Right kidney (tissue), 9 donors: ENCODE measurements at places on chromosomes 16 and 17.

DNA sequence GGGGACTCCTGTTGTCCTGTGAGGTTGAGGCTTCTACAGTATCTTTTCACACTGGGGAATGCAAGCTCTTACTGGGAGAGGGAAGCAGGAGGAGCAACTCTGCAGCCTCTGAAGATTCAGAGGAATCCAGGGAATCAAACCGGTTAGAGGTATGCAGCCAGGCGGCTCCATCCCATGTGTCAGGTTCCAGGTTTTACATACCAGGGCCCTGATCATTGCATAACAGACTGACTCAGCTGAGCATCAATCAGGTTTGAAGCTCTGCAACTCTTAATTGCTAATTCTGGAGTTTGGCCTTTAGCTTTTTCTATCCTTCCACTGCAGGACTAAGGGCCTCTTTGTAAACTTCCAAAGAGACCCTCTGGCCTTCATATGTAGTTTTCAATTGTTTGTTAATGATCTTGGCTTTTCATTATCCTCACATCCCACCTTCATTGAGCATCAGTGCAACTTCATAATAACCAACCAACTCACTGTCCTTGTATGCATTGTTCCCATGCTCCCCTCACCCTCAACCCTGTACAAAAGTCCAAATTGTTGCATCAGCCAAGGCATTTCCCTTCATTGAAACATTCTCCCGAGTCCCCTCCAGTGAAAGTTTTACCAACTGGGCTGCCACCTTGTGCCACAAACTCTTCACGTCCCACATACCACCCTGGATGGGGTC, 59.7 kb upstream of the DHX40 start:
- no peak for DNase-seq

DNA sequence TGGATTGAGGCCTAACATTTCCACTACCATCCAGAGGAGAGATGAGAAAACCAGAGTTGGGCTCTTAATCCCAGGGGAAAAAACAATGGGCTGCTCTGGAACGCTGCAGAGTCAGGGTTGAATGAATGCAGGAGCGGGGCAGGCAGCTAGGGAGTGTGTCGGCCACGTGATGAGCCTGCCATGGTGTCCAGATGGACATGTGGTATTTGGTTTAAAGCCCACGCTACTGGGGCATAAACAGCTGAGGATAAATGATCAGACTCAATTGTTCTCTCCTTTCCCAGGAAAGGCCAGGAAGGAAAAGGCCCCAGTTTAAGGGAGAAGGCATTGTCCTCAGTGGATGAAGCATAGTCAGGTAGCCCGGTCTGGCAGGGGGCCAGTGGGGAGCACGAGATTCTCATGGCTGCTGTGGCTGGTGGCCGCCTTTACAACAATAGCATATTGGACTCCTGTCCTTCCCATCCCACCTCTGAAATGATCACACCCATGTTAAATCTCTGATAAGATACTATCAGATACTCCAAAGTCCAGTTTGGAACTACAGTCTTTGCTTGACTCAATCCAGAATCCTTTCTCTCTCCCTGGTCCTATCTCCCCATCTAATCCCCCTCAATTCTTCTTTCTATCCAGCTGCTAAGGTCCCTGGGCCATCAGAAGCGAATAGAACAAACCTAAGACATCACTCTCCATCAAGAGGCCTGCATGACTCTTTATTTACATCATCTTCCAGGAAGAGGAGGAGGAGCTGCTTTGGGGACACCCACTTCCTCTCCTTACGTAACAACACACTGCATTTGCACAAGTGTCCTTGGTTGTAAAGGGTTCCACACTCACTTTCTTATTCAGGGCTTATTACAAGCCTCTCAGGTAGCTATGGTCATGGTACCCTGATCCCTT, 20.4 kb downstream of the CA4 start:
- DNase-seq = no peak

DNA sequence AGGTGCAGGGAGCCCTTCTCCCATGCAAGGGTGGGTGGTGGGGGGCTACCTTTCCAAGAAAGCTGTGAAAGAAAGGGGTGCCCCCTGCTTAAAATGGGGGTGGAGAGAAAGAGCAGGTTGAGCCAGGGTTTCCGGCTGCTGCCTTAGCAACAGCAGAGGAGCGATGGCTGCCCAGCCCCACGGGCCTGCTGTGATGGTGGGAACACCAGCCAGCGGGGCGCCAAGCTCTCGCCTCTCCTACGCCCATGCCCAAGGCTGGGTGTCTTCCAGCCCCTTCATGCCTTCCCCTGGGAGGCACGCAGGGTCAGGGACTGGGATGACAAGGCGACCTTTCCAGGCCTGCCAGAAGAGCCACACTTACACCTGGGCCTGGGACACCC, 3.0 kb downstream of the FMNL1 start:
- DNase-seq = no peak

- no peak for DNase-seq
These were observed 28.5 kb upstream of the KDM8 start for GRCh38 chr16:27174798-27175197.

- DNase-seq = no peak
These were observed 41.5 kb downstream of the KANSL1 start for GRCh38 chr17:46151762-46152161.

- DNase-seq = no peak
These were observed 22.6 kb downstream of the PITPNC1 start for GRCh38 chr17:67399676-67400075.

GRCh38 chr17:6683730-6684459, 29.3 kb downstream of the SLC13A5 start:
- no peak for DNase-seq

DNA sequence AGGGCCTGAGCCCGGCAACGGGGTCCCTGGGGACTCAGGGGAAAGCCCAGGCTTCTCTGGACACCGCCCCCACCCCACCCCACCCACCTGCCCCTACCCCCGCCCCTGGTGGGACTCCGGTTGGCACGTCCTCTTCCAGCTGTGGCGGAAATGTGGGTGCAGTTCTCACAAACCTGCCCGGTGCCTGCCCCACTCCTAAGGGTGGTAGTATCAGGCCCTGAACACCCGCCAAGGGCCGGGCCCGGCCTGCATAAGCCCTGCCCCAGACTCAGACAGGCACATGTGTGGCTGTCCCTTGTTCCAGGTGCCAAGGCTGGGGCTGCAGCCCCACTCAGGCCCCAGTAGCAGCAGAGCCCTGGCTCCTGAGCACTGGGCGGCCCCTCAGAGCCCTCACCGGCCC, 58.1 kb downstream of the ACTG1 start:
- no peak for DNase-seq

DNA sequence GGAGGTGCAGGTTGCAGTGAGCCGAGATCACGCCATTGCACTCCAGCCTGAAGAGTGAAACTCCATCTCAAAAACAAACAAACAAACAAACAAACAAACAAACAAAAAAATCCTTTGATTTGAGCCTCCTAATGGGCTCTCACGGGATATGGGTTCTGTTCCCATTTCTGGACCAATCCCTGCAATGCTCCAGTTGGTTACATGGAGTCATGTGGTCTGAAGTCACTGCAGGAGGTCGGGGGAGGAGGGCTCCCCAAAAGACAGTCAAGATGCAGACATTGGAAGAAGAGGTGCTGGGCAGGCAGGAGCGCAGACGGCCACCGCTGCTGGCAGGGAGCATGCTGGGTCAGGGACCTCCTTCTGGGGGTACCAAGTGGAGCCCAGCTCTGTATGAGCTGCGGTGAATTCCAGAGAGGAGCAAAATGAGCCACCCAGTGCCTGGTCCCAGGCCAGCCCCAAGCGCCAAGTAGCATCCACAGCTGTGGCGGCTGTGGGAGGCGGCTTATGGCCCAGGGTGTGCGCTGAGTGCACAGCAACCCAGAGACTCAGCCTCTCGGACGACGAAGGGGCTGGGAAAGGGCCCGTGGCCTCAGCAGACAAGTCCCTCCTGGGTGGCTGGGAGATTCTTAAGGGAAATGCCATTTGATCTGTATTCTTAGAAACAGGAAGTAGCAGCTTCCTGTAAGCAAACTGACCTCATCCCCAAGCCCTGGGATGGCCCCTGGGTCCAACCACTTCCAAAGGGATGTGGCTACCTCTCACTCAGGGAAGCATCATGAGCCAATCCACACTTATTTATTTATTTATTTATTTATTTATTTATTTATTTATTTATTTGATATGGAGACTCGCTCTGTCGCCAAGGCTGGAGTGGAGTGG, 19.6 kb upstream of the ATP2A3 start:
- DNase-seq = no peak

GRCh38 chr16:75345711-75346110, 87.6 kb downstream of the CFDP1 start:
- DNase-seq = no peak

- DNase-seq = no peak
These were observed 916 bp downstream of the E2F4 start for GRCh38 chr16:67192781-67193361.

- no peak for DNase-seq
These were observed 7.4 kb downstream of the C1QL1 start for GRCh38 chr17:44960691-44961090.

- no peak for DNase-seq
These were observed 244.8 kb downstream of the CDH8 start for GRCh38 chr16:61791464-61791863.

- DNase-seq = no peak
These were observed 583.0 kb upstream of the CDH11 start for GRCh38 chr16:65704866-65705265.

- peak; percentile 72 for DNase-seq
These were observed 44.6 kb upstream of the SLC38A10 start for GRCh38 chr17:81339534-81340296.

GRCh38 chr17:58788199-58788598, 32.5 kb downstream of the PPM1E start:
- DNase-seq = no peak

DNA sequence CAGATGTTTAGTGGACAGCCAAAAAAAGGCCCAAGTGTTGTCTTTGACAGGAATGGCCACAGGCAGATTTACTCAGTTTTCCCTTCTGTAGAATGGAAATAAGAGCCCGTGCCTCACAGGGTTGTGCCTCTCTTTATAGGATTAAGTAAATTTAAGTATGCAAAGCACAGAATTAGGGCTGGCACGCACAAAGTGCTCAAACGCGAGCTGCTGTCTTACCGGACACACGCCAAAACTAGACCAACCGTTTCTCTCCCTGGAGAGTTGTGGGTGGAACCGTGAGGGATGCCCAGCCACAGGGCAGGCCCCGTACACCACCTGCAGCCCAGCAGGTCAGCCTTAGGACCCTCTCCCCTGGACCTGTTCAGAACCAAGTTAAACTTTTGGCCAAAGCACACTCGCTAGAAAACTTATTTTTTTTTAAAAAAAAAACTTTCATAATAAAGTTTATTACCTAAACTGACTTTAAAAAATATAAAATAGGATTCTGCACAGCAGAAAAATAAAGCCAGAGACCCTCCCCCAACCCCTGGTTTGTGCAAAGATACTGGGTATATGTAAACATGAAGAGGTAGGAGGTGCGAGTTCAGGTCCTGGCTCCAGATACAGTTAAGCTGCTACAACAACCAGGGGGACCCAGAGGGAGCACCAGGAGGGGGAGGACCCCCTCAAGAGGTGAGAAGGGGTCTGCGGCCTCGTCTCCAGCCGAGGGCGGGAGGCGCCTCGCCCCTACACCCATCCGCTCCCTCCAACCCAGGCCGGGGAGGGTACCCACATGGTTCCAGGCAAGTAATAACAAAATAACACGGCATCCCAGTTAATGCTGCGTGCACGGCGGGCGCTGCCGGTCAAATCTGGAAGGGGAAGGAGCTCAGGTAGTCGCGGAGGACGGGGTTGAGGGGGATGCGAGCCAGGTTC, 1.8 kb downstream of the SOCS1 start:
- no peak for DNase-seq

DNA sequence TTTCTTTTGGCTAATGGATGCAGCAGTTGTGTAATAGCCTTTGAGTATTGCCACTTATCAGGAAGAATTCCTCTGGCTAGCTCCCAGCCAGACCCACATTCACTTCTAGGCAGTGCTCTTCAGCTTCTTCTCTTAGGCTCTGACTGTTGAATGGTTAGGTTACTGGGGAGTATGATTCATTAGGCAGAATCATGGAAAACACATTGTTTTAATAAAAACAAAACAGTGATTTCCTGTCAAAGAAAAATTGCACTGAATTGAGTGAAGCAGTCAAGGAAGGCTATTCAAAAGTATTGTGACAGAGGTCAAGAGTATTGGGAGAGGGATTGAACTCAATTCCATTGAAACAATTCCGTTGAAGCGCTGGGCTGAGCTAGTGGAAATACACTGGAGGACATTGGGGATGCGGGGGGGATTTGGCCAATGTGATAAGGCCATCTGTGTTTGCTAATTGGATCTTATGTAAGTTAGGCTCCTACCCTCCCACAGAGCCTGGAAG, 68.0 kb downstream of the CNTNAP4 start:
- peak; percentile 6 for DNase-seq

GRCh38 chr17:80992077-80992947, 671 bp downstream of the CHMP6 start:
- DNase-seq = peak; percentile 60

DNA sequence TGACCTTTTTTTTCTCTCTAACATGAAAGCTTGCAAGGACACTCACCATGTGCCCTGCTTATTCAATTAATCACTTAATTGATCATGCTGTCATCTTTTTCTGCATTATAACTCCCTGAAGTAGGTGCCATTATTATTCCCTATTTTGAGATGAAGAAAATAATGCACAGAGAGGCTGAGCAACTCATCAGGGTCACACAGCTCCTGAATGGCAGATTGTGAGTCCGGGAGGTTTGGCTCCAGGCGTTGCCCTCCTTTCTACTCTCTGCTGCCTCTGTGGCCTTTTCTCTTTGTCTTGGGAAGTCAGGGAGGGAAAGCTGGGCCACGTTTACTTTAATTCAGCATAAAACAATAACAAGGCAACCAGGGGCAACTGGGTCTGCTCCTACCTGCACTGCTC, 17.2 kb upstream of the N4BP1 start:
- no peak for DNase-seq

DNA sequence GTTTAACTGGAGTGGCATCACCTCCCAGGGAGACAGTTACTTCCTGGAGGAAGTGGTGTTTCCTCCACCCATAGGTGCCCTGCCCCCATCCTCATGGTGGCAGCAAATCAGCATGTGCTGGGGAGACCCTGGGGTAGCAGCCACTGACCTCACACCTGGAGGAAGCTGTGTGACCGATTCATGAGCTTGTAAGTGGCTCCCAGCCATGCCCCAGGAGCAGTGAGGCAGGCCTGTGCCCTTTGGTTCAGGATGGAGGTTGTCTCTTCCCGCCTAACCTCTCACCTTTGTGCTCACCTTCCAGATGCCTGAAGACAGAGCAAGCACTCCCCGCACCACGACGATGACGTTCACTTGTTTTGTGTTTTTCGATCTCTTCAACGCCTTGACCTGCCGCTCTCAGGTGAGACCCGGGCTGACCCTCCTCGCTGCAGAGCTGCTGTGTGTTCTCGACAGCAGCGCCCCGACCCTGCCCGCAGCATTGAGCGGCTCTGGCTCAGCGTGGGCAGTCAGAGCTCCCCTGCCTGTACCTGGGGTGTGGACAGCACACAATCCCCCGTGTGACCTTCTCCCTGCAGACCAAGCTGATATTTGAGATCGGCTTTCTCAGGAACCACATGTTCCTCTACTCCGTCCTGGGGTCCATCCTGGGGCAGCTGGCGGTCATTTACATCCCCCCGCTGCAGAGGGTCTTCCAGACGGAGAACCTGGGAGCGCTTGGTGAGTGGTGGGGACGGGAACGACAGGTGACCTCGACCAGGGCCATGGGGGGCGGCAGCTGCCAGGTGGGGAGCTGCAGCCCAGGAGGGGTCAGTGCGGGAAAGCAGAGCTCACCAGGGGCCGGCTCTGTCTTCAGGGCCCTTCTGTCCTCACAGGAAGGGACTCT, 42.8 kb downstream of the MEAK7 start:
- no peak for DNase-seq
